BJ (cell line): ENCODE measurements at places on chromosomes 5 and 9.
A peak's percentile ranks its signal among the peaks of the same experiment; 100 is the strongest.

DNA sequence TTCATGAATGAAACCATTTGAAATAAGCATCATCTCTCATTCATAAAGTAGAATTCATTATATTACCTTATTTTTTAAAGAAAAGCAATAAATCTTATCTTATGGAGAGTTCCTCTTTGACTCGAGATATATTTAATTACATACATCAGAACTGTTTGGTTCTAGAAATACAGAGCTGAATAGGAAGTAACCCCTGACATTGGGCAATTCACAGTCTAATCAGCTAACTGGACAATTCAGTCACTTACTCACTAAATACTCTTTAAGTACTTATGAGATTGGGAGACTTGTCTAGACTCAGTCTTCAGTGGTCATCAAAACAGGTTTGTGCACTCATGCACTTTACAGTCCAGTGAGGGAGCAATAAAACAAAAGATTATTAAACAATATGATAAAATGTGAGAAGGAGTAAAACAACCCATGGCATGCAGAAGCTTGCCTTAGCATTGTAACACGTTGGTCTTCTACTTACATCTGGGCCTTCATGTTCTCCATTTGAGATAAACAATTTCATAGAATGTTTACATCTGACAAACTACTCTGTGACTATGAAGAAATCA lies 11.5 kb upstream of the FBXO38 start:
- DNase-seq = no peak

GRCh38 chr5:143985832-143986515 lies 174.0 kb downstream of the HMHB1 start:
- peak; percentile 46 for DNase-seq

GRCh38 chr5:7837403-7837802 lies 13.5 kb downstream of the CFAP90 start:
- DNase-seq = no peak

GRCh38 chr5:113663879-113664541 lies 150.5 kb downstream of the YTHDC2 start:
- no peak for DNase-seq

DNA sequence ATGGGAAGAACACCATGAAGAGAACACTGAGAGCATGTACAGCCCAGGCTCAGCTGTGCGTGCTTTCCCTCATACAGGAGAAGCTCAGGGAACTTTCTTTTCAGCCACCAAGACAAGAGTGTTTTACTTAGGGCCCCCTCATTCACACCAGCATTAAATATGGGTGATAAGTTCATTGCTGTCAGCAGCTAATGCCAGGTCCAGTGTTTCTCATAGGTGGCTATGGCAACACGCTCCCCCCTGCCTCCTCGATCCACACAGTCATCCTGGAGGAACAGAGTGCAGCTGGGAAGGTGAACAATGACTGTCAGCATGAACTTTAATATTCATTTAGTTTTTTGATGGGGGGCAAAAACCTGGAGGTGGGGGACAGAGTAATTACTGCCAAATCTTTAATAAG lies 54.4 kb downstream of the TEX10 start:
- DNase-seq = no peak

DNA sequence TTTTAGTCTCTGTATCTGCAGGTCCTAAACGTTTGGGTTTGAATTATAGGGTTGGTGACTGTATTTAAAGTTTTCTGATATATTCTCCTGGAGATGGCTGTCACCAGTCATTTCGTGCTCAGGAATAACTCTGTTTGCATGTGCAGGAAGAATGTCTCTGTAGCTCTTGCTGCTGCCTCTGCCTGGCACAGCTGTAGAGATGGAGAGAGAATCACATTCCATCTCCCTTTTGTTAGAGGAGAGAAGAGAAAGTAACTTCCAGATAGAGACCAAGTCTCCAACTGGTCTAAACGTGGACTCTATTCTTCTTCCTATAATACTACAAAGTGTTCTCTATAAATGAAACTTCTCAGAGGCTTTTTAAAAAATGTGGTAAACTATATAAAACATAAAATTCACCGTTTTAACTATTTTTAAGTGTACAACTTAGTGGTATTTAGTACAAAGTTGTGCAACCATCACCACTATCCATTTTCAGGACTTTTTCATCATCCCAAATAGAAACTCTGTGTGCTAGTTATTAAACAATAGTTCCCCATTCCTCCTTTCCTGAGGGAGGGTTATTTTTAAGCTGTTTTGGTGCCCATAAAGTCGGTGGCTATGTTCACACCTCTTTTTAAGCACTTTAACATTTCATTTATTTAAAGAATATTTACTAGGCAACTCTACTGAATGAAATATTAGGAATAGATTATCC lies 20.7 kb upstream of the STARD4 start:
- DNase-seq = no peak

- no peak for DNase-seq
Measured at GRCh38 chr5:63700241-63700640, 262.0 kb downstream of the HTR1A start.

- DNase-seq = no peak
Measured at GRCh38 chr5:90932052-90932699, 373.6 kb downstream of the ADGRV1 start.
